ENCODE measurements at places on chromosomes 11 and 22.

GRCh38 chr11:28108958-28109357, 770 bp downstream of the METTL15 start:
- DNase-seq = no peak

- DNase-seq = no peak
Measured at GRCh38 chr11:69055598-69056516, 7.1 kb downstream of the TPCN2 start.

GRCh38 chr11:353179-353873, 16.0 kb upstream of the B4GALNT4 start:
- no peak for DNase-seq

DNA sequence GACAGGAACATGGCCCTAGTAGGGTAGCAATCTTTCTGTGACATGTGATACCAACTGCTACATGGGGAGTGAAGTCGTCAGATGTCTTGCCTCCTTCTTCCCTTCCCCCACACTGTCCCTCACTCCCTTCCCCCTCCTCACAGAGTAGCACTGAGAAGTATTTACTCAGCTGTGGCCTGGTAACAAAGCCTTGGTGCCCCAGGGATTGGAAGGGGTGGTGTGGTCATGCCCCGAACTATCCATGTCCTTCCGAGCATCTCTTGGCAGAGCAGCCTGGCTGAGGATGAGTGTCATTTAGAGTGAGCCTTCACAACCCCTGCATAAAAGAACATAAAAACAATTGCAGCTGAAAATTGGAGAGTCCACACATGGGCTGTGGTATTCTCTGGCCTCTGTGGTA, 46.1 kb downstream of the ARFGAP2 start:
- DNase-seq = no peak

DNA sequence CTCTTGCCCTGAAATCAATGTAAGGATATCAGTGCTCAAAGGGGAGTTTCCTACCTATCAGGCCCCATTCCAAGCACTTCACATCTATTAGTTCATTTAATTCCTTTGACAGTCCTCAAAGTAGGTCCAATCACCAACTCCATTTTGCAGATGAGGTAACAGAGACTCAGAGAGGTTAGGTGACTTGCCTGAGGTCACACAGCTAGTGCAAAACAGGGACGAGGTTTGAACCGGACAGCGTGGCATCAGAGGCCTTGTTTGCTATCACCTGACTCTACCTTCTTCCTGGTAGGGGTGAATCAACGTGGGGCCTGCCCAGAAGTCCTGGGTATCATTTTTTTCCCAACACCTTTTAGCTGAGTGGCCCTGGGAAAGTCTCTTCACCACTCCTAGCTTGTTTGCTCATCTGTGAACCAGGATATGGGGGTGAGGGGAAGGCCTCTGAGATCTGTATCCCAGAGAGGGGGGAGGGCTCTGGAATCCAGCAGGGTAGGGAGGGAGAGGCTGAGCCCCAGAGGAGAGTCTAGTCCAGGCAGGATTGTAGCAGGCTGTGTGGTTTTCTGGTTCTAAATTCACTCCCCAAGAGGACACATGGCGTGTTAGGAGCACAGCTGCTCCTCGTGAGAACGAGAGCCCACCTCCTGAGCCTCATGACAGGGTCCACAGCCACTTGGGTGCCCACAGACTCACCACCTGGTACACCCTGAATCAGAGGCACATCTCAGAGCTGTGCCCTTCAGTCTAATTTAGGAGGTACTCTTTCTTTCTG, 174.7 kb downstream of the MN1 start:
- DNase-seq = no peak
